ENCODE measurements at places on chromosomes 5 and 9.

- no peak for DNase-seq
These were observed 129.3 kb upstream of the TUT7 start for GRCh38 chr9:86483496-86483895.

DNA sequence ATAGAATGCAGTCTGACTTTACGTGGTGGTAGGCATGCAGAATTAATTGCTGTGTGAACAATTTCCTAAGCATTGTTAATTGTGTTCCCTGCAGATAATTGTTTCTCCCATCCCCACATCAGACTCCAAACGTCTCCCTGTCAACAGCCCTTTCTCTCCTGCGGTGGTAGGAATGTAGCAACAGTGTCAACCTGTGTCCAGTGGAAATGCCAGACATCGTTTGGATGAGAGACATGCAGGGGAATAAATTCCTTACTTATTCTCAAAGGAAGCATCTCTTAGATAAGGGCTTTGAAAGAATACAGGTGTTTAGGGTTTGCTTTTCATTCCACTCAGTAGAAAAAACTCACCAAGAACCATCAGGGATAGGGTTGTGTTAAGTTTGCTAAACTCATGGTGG lies 245.3 kb upstream of the WWC1 start:
- DNase-seq: no peak

- DNase-seq: no peak
These were observed 54.7 kb upstream of the IRX2 start for GRCh38 chr5:2806176-2806575.

- no peak for DNase-seq
These were observed 968 bp upstream of the KDM3B start for GRCh38 chr5:138351517-138351916.

DNA sequence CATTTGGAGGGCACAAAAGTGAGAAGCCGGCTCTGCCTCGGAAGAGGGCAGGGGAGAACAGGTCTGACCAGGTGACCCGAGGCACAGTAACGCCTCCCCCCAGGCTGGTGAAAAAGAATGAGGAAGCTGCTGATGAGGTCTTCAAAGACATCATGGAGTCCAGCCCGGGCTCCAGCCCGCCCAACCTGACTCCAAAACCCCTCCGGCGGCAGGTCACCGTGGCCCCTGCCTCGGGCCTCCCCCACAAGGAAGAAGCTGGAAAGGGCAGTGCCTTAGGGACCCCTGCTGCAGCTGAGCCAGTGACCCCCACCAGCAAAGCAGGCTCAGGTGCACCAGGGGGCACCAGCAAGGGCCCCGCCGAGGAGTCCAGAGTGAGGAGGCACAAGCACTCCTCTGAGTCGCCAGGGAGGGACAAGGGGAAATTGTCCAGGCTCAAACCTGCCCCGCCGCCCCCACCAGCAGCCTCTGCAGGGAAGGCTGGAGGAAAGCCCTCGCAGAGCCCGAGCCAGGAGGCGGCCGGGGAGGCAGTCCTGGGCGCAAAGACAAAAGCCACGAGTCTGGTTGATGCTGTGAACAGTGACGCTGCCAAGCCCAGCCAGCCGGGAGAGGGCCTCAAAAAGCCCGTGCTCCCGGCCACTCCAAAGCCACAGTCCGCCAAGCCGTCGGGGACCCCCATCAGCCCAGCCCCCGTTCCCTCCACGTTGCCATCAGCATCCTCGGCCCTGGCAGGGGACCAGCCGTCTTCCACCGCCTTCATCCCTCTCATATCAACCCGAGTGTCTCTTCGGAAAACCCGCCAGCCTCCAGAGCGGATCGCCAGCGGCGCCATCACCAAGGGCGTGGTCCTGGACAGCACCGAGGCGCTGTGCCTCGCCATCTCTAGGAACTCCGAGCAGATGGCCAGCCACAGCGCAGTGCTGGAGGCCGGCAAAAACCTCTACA lies 11.8 kb downstream of the QRFP start:
- DNase-seq: no peak

DNA sequence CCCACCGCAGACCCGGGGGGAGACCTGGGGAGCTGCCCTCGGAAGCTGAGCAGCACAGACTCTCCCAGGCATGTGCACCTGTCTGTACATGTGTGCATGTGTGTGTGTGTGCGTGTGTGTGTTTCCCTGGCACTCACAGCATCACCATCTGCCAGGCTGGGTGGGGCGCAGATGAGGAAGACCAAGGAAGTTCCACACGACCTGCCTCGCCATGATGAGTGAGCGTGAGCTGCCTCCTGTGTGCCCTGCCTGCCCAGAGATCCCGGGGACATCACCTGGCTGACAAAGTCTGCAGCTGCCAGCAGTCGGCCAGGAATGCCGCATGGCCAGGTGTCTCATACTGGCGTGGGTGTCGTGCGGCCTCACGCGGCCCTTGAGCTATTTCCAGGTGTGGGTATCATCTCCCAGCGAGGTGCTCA lies 4.0 kb upstream of the GPSM1 start:
- no peak for DNase-seq

GRCh38 chr5:128259607-128260021 lies 176.0 kb downstream of the SLC12A2 start:
- DNase-seq: no peak

DNA sequence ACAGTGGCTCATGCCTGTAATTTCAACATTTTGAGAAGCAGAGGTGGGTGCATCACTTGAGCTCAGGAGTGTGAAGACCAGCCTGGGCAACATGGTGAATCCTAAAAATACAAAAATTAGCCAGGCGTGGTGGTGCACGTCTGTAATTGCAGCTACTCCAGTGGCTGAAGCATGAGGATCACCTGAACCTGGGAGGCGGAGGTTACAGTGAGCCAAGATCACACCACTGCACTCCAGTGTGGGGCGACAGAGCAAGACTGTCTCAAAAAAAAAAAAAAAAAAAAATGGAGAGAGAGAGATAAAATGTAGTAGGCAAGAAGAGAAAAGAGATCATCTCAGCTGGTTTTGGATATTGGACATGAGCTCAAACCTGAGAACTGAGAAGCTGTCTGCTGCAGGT lies 23.7 kb upstream of the ZCCHC7 start:
- DNase-seq: no peak

GRCh38 chr5:161369022-161369421 lies 177.5 kb downstream of the GABRB2 start:
- DNase-seq: no peak

- no peak for DNase-seq
These were observed 304.6 kb downstream of the SLCO4C1 start for GRCh38 chr5:101991486-101991885.

DNA sequence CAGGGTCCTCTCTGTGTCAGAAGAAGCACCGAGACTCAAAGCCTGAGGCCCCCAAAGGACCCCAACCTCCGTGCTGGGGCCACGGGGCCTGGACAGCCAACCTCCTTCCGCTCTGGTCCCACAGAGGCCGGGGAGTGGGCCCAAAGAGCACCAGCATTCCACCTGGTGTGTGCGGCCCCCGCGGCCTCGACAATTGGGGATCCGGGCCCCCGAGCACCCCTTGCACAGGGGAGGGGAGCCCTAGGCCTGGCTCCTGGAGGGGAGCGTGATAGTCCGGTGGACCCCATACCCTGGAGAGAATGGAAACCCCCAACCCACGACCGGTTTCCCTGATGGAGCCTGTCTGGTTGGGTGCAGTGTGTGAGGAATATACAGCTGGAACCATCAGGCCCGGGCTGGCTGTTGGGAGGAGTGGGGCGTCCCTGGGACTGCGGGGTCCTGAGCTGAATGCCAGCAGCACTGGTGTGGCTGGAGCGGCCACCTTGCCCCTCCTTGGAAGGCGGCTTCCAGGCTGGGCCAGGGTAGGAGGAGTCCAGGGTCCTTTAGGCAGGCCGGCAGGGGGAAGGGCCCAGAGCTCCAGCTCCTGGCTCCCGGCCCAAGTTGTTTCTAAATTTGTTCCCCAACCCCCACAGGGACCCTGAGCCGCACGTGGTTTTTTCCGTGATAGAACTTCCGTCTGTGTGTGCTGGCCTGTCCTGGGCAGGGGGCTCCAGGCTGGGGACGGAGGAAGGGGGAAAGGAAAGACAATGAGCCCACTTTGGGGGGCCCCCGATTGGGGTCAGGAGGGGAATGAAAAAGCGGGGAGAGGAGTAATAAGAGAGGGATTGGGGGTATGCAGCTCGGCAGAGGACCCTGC lies 825 bp upstream of the TOR4A start:
- no peak for DNase-seq

GRCh38 chr5:36392818-36393217 lies 91.1 kb upstream of the RANBP3L start:
- DNase-seq: peak; percentile 64

GRCh38 chr9:127132921-127133647 lies 10.6 kb upstream of the ANGPTL2 start:
- no peak for DNase-seq

- no peak for DNase-seq
These were observed 116.3 kb upstream of the SLC25A48 start for GRCh38 chr5:135718151-135718550.

- no peak for DNase-seq
These were observed 28.6 kb downstream of the DDX31 start for GRCh38 chr9:132641216-132641615.

- DNase-seq: no peak
These were observed 274.4 kb downstream of the EFNA5 start for GRCh38 chr5:107396351-107396690.

DNA sequence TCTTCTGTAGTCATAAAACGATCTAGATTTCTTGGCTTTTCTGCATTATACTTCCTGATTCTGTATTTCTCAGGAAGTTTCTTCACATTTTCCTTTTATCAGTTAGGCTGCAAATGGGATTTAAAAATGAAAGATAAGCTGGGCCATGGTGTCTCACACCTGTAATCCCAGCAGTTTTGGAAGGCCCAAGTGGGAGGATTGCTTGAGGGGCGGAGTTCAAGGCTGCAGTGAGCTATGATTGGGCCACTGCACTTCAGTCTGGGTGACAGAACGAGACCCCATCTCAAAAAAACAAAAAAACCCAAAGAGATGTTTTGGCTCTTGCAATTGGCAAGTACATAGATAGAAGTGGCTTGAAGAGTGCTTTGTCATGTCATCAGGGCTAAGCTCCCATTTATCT lies 26.2 kb upstream of the APC start:
- no peak for DNase-seq

GRCh38 chr5:147906326-147907095 lies at the start of gene C5orf46:
C5orf46 (minus strand) TSS chr5:147906538; CDS start chr5:147906501, 37 bp downstream.
- no peak for DNase-seq

- no peak for DNase-seq
These were observed 144.0 kb downstream of the CAAP1 start for GRCh38 chr9:26748449-26749058.

GRCh38 chr9:70020217-70020616 lies 23.4 kb upstream of the MAMDC2 start:
- no peak for DNase-seq
